Mucosa of gallbladder (tissue), 1 donor: ENCODE measurements at places on chromosomes 7 and 10. TPM values are rescaled to one million over a fixed set of nuclear protein-coding genes. Genes with fewer than 3 reads are reported as not detected.

TMEM140 gene
- 19.4 TPM for total RNA-seq

NYAP1 gene
- total RNA-seq: 1.2 TPM

OGA gene
- 104 TPM for total RNA-seq

C7orf57 gene
- not detected for total RNA-seq

- no peak for DNase-seq
Measured at GRCh38 chr10:8189458-8189857, 135.0 kb downstream of the GATA3 start.

DNA sequence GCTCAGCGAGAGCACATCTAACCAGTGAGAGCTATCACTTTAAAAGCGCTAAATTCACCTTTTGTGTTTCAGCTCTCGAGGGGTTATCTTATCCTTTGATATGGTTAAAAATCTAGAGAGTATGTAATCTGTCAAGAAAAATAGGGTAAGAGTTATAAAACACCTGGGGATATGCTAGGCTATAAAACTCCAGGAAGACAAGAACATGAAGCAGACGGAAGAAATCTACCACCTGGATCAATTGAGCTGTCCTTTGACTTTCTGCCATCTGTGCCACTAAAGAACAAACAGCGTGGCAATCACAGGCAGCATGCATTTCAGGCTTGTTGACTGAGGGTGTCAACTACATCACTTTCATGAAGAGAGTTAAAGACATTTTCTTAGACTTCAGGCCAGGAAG lies 83.1 kb downstream of the ZNF248 start:
- DNase-seq: no peak

- DNase-seq: no peak
Measured at GRCh38 chr7:32648408-32649156, 153.3 kb downstream of the AVL9 start.

GRCh38 chr7:131555552-131556052 lies 826 bp downstream of the PODXL start:
- DNase-seq: no peak

DNA sequence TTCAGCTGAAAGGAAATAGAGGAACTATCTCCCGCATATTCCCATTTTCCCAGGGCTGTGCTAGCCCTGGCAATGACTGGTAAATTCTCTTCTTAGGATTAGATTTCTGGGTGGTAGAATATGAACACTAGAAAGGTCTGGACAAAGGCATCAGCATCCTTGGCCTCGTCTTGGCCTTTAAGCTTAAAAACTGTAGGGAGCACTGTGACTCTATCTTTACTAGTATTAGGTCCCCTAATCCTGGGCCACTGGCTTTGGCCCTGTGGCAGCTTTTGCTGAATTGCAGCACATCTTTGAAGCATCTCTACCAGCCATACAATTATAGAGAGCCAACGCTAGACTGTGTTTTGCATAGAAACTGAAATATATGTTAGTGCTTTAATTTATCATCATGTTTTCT lies 41.5 kb upstream of the EBLN1 start:
- no peak for DNase-seq

GRCh38 chr10:13797164-13797563 lies 210.4 kb downstream of the PRPF18 start:
- DNase-seq: no peak

DNA sequence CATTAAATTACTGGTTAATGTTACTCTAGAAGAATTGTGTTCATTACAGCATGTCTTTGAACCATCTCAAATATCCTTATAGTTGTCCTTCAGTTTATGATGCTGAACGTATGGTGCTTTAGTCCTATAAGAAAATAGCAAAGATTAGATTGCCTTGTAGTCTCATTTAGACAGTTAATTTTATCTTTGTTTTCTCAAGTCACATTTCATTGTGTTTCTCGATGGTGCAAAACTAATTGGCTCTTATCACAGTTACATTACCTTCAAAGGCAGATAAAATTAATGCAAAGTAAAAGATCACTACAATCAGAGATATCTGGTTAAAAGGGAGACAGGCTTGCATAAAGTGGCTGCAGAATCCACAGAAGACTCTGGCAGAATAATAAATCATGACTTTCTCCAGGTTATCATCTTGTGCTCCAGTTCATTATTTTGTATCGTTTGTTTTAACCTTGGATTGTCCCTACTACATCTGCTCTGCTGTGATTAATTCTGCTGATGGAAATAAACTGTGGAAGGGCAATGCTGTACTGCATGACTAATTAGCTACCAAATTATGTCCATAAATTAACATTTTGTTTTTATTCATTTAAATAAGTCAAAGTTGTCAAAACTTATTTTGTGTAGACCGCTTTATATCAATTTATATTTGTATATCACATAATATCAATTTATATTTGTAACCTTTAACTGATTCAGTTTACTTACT lies 24.2 kb downstream of the PRPS1L1 start:
- no peak for DNase-seq

DNA sequence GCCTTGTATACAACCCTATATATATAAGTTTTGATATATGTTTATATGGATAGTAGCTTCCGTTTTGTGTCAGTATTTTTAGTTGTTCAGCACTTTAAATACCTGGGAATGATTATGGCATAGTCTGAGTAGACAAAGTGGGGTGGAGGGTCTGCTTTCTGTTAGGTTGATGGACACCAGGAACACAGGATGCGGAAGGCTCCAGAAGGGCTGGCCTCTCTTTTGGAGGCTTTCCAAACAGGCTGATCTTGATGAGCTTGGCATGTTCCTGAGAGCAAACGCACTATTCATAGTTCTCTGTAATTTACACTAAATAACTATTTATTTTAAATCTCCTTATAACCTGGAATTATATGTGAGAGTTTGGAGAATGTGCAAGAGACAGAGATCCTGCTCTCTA lies 12.7 kb downstream of the AKR1E2 start:
- DNase-seq: no peak

- DNase-seq: no peak
Measured at GRCh38 chr10:66805612-66806011, 120.2 kb upstream of the LRRTM3 start.

DNA sequence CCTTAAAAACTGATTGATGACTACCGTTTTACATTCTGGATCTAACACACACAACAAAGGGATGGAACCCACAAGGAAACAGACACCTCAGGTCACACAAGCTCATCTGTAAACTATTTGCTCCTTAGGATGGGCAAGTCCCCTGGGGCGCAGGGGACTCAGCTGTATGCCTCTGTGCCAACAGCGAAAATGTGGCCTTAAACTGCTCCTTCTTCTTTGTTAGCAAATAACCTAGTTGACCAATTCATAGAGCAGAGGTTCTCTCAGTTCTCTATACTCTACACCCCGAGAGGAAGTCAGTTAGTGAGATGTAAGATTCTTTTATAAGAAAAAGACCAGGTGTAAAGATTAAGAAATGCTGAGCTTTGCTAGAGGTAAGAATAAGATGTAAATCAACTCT lies 181.9 kb upstream of the PRSS58 start:
- DNase-seq: no peak

DNA sequence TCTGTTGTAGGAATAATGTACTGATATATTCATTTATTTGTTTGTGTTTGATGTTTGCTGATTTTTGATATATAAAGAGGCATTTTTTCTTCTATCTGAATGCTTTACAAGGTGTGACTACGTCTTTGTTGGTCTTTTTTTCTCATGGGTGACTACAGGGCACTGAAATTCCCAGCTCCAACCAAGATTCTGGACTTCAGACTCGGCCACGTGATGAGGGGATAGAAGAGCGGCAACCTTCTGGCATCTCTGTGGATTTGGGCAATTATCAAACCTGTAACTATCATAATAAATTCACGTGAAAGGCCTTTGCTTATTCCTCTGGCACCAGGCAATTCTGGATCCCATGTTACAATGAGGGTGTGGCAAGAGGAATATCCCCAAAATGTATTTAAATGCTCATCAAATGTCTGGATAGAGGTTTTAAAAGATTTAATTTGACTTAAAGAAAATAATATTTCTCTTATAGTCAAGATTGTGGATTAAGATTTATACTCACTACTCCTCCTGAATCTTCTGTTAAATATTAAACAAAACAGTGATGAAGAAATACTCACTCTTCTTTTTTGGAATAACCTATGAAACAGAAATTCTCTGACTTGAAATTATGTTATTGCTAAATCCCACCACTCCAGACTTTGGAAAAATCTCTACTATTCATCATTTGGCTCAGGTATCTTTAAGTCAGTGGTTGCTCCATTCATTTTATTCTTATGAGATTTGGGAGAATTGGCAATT lies 276.3 kb downstream of the GPR37 start:
- DNase-seq: no peak

- DNase-seq: no peak
Measured at GRCh38 chr10:95297402-95297801, 6.6 kb upstream of the PDLIM1 start.

GRCh38 chr7:6403907-6404306 lies 43.8 kb downstream of the DAGLB start:
- DNase-seq: no peak

- DNase-seq: no peak
Measured at GRCh38 chr7:90777041-90777440, 180.9 kb downstream of the CDK14 start.
